ENCODE measurements at places on chromosomes 2 and 18.

DNA sequence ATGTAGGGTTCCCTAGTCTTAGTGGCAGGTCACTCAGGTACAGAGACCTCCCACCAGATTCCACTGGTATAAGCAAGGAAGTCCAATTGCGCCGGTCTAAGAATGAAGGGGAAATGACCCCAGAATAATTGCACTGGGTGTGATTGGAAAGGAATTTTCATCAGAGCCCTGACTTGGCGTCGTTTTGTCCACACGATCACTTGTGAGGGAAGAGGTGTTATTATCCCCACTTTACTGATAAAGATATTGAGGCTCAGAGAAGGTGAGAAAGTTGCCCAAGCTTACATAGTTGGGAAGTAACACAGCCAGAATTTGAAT, 61.5 kb downstream of the CIB4 start:
- no peak for DNase-seq

GRCh38 chr2:23399674-23400261, 14.8 kb downstream of the KLHL29 start:
- DNase-seq = no peak

DNA sequence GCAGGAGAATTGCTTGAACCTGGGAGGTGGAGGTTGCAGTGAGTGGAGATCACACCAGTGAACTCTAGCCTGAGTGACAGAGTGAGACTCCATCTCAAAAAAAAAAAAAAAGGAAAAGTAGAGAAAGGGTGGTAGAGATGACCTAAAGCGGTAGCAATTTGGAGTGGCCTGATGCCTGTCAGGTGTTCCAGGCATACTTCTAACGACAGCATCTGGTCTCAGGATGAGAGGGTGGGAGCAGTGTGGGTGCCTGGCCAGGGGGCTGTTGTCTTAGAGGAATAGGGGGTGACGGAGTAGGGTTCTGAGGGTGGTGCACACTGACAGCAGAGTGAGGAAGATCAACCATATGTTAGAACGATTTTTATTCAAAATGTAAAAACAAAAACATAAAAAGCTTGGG, 21.8 kb downstream of the ZNF236 start:
- DNase-seq = no peak

- DNase-seq = peak; percentile 10
These were observed 236.5 kb downstream of the DYM start for GRCh38 chr18:49223837-49224529.

DNA sequence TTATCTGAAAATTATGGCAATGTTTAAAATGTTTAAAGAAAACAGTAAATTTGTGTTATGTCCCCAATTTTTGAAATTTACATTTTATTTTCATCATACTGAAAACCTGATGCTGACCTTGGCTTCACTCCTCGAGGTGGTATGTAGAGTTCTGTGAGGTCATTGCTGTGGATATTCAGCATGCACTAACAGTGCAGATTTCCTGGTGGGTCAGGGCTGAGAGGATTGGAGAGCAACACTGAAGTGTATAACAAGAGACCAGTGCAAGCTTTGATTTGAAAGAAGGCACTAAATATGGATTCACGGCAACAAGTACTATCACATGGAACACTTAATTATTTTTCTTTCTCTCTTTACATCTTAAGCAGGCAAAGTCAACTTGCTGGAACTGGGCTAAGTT, 134.1 kb downstream of the SLC8A1 start:
- DNase-seq = no peak

- DNase-seq = no peak
These were observed 674.9 kb downstream of the NYAP2 start for GRCh38 chr2:226074391-226074790.

DNA sequence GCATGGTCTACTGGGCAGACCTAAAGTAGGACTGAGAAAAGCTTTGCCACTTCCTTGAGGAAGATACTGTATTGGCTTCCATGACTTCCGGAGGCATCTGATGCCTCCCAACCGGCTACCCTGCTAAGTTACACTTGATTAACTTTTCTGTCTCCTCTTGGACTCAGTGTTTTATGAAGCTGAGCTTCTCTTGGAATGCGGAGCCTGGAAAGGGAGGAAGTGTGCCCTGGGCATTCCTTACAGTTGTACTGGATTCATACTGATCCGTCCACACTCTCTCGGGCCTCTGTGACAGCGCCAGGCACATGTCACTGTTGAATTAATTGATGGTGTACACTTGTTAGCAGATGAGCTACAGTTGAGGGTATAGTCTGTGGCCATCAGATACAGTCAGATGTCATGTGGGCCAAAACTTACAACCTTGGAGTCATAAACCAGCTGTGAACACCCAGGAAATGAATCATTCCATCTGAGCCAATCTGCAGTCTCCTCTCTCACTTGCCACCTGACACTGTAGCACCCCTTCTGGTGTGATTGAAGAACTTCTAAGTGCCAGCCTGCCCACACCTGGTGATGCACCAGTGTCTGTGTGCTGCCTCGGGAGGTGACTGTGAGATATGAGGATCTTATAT, 122.5 kb downstream of the FHOD3 start:
- DNase-seq = peak; percentile 9

GRCh38 chr2:24402242-24403097, 42.1 kb upstream of the ITSN2 start:
- DNase-seq = no peak

GRCh38 chr2:171389780-171390179, 44.0 kb downstream of the METTL8 start:
- DNase-seq = no peak

DNA sequence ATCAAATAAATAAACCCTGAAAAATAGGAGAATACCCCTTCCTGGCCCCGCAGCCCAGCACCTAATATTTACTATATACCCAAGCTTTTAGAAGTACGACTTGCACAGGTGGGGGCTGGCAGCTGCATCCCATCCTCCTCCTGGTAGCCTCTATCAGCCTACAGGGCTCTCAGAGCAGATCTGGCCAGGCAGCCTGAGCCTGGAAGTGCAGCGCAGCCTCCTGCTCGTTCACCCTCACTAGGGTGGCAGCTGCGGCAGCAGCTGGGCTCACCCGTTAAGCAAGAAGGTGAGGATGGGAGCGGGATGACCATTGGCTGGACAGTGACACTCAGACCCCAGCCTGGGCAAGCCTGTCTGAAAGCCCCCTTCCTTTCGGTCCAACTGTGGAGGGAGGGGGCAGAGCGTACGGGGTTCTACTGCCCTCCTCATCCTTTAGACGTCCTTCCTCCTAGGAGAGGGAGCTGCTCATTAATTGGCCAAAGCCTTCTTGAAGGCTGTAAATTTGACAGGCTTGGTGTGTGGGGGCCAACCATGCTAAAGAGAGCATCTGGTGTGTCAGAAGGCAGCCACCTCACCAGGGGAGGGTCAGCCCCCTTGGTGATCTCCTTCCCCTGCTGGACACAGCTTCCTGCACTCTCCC, 23.3 kb downstream of the MPHOSPH10 start:
- no peak for DNase-seq

DNA sequence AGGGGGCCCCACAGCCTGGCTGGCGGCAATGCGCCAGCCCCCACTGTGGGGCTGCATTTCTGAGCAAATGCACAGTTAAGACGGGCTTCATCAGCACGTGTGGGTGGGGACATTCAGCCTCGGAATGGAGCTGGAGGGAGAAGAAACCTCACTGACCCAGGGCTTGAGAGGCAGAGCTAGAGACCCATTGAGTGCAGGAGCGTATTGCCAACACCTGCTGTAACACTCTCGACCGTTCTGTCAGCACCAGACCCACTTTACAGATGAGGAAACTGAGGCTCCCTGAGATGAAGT, 200.9 kb upstream of the RAB6C start:
- DNase-seq = no peak

DNA sequence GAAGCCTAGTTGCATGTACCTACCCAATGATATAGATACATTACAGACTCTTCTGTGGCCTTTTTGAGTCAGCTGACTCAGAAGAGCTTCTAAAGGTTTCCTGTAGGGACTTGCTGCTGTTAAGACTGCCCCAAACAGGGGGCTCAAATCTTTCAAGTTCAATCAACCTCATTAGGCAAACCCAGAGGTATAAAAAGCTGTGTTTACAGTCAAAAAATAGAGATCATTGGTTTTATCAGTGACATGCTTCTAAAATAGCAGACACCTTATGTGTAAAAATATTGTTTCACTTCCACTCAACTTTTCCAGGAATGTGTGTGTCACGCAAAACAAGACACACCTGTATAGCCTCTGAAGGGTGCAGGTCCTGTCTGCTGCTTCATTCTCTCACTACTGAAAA, 624.3 kb upstream of the FANCL start:
- DNase-seq = no peak

- DNase-seq = no peak
These were observed 168.7 kb upstream of the MYO3B start for GRCh38 chr2:170009209-170009608.

- DNase-seq = no peak
These were observed 10.7 kb downstream of the ZEB2 start for GRCh38 chr2:144509001-144509878.

- DNase-seq = no peak
These were observed 37.1 kb downstream of the B4GALT6 start for GRCh38 chr18:31647127-31647753.

DNA sequence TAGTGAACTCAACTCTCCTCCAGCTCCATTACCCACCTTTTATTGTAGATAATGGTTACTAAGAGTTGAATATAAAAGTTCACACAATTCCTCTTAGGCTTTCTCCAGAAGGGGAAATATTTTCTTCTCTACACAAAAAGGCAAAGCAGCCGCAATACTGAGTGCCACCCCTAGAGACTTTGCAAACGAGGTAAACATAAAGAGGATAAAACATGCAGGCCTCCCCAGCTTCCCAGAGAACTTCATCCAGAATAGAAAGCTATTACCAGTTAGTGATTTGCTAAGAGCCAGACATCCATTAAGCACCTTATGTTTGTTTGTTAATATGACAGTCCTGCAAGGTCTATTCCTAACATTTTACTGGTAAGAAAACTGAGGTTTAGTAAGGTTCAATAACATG, 17.4 kb downstream of the ZNF521 start:
- no peak for DNase-seq

- DNase-seq = peak; percentile 13
These were observed 82.6 kb downstream of the AGAP1 start for GRCh38 chr2:235576337-235576910.

DNA sequence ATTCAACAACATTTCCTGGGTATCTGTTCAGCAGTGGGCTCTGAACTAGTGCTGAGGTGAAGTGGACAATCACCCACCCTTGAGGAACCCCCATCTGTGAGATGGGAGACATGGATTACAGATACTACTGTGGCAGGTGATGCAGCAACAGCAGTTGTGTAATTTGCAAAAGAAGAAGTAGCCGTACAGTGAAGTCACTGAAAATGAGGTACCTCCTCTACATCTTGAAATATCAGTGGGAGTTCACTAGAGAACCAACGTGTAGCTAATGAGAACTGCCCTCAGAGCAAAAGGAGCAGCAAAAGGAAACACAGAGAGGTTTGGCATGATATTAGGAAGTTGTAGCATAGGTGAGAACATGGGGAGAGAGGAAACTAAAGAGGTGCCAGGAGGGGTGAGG, 41.3 kb downstream of the VSNL1 start:
- DNase-seq = no peak

DNA sequence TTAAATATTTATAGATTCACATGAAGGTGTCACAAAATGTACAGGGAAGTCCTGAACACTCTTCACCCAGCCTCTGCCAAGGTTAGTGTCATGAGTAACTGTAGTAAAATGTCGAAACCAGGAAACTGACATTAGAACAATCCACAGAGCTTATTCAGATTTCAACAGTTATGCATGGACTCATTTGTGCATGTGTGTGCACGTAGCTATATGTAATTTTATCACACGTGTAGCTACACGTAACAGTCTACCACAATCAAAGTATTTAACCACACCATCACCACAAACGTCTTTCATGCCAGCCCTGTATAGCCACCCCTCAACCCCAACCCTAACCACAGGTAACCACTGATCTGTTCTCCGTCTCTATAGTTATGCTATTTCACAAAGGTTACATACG, 211.7 kb upstream of the REV1 start:
- DNase-seq = peak; percentile 26

GRCh38 chr18:995629-996028, 91.0 kb downstream of the ADCYAP1 start:
- peak; percentile 37 for DNase-seq

GRCh38 chr18:62285281-62285680, 39.8 kb upstream of the TNFRSF11A start:
- DNase-seq = no peak

GRCh38 chr2:198408171-198408570, 603.8 kb downstream of the PLCL1 start:
- DNase-seq = no peak

- DNase-seq = no peak
These were observed 74.9 kb upstream of the KLF7 start for GRCh38 chr2:207240649-207241048.

DNA sequence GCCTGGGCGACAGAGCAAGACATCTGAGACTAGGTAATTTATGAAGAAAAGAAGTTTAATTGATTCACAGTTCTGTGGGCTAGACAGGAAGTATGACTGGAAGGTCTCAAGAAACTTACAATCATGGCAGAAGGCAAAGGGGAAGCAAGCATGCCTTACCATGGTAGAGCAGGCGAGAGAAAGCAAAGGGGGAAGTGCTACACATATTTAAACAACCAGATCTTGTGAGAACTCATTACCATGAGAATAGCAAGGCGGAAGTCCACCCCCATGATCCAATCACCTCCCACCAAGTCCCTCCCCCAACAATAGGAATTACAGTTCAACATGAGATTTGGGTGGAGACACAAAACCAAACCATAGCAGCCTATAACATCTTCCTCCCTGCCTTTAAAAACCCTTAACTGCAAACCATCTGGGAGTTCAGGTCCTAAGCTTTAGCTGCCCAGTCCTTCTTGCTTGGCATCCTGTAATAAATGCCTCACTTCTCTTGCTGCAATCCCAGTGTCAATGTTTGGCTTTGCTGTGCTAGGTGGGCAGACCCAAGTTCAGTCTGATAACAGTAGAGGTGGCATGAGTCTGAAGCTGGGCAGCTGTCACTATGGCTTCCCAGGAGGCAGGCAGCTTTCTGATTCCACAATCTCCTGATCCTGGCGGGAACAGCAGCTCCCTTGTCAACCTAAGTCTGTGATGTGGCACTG, 11.2 kb upstream of the SP5 start:
- DNase-seq = no peak

GRCh38 chr2:88810488-88810887, 119.0 kb downstream of the RPIA start:
- no peak for DNase-seq

GRCh38 chr2:207484444-207485391, 45.0 kb upstream of the CREB1 start:
- DNase-seq = no peak
